ENCODE measurements at places on chromosomes 2 and 18.

GRCh38 chr2:191218292-191218898 lies 26.8 kb upstream of the MYO1B start:
- peak; percentile 70 for DNase-seq

- DNase-seq: no peak
Measured at GRCh38 chr2:107635883-107636282, 190.8 kb upstream of the RGPD4 start.

GRCh38 chr2:238810321-238810720 lies 37.6 kb upstream of the TWIST2 start:
- DNase-seq: no peak

DNA sequence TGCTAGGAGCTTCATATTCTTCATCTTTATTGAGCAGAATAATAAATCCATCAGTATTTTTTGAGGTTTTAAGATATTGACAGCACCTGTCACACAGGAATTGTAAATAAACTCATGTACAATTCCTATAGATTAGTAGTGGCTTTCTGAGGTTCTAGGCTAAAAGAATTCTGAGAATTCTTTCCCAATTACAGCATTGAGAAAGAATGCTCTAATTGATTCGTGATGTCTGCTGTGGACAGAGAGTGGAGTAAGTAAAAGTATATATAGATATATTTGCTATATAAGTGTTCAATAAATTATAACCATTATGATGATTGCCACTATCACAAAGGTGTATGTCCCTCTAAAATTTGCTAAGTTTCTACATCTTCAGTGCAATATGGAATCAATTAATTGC lies 186.5 kb upstream of the NRP2 start:
- no peak for DNase-seq

GRCh38 chr2:3254442-3254941 lies 123.1 kb downstream of the EIPR1 start:
- no peak for DNase-seq

DNA sequence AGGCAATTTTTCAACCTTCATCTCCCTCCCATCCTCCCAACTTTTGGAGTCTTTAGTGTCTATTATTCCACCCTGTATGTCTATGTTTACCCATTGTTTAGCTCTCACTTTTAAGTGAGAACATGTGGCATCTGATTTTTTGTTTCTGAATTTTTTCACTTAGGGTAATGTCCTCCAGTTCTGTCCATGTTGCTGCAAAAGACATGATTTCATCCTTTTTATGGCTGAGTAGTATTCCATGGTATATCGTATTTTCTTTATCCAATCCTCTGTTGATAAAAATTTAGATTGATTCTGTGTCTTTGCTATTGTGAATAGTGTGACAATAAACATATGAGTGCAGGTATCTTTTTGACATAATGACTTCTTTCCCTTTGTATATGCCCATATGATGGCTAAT lies 48.2 kb downstream of the G6PC2 start:
- DNase-seq: no peak

- DNase-seq: no peak
Measured at GRCh38 chr2:122237450-122237849, 482.0 kb downstream of the TSN start.

DNA sequence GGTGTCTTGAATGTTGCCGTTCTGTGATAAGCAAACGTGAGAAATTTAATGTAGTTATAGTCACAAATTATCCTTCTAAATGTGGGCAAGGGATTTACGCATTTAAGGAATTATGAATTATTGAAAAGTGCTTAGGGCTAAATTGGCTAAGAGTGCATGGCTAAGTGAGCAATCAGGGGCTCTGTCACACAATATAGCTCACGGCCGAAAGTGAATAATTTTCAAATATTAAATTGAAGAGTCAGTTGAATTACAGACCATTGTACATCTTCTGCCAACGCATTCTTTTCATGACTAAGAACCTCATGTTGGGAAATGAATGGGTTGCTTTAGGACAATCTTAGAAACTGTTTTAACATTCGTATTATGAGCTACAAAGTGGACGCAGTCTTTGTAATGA lies 1832.9 kb upstream of the LRRTM1 start:
- DNase-seq: no peak

GRCh38 chr2:5725794-5726463 lies 33.7 kb downstream of the SOX11 start:
- DNase-seq: no peak

DNA sequence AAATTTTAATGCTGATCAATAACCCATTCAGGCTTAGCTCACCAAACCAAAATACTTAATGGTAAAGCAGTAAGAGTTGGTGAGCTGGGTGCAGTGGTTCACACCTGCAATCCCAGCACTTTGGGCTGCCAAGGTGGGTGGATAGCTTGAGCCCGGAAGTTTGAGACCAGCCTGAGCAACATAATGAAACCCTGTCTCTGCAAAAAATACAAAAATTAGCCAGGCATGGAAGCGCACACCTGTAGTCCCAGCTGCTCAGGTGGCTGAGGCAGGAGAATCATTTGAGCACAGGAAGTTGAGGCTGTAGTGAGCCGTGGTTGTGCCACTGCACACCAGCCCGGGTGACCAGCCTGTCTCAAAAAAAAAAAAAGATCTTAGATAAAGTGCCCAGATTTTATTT lies 35.7 kb upstream of the MPP4 start:
- no peak for DNase-seq

DNA sequence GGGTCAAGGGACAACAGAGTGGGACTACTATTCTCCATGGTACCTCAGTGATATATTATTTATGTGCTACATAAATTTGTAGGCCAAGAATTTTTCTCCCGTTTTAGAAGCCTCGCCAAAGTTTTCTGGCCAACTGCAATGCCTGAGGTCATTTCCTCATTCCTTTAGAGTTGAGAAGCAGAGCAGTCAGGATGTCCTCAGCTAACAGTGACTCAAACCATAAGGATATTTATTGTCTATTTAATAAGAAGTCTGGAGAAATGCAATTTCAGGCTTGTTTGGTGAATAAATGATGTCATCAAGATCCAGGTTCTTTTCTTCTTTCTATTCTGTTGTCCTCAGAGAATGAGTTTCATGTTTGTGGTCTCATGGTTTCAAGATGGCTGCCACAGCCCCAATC lies 91.0 kb downstream of the ADCYAP1 start:
- no peak for DNase-seq

GRCh38 chr2:30985493-30986230 lies 152.6 kb downstream of the GALNT14 start:
- no peak for DNase-seq

- peak; percentile 90 for DNase-seq
Measured at GRCh38 chr2:168371273-168372019, 84.6 kb upstream of the CERS6 start.

DNA sequence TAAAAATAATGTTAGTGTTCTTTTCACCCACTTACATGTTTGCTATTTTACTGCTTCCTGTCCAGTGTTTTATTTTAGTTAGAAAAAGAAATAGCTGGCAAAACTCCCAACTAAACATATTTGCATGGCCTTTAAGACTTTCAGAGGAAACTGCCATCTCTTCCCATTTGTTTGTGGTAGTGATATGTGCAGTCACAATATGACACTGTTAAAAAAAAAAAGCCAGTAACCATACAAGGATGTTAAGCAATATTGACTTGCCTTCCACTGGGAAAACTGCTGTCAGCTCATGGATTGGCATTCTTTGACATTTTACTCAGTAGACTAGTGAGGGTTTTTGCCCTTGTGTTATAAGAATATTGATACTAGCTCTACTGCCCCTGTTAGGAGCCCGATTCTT lies 29.1 kb downstream of the XIRP2 start:
- no peak for DNase-seq

GRCh38 chr2:36539631-36540030 lies 58.3 kb downstream of the FEZ2 start:
- DNase-seq: no peak

DNA sequence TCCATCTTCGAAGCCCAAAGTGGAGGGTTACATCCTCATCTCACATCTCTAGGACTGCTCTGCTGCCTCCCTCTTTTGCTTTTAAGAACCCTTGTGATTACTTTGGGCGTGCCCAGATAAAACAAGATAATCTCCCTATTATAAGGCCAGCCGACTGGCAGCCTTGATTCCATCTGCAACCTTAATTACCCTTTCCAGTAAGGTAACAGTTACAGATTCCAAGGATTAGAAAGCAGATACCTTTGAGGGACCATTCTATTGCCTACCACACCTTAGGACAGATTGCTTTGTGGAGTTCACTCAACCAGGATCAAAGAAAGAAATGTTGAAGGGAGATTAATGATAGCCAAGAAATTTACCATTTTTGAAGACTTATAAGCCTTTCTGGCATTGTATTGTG lies 250.8 kb upstream of the ACVR2A start:
- DNase-seq: no peak
